Naive thymus-derived CD8-positive, alpha-beta T cell (primary cell): ENCODE measurements at places on chromosomes 4 and X.

DNA sequence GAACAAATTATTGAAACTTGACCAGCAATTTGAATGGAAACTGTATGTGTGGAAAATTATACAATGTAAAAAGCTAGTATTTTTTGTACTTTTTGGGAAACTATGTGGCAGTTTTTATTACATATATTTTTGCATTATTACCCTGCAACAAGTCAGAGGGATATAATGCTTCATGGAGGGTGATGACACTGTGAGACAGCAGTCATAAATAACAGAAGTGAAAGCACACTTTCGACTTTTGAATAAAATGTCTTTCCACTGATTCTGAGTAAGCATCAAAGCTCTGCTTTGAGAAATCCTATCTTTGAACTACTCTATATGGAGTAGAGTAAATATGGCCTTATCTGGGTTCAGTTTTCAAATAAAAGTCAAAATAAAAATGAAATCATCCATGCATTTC lies 122.6 kb upstream of the PABPC4L start:
- no peak for DNase-seq

DNA sequence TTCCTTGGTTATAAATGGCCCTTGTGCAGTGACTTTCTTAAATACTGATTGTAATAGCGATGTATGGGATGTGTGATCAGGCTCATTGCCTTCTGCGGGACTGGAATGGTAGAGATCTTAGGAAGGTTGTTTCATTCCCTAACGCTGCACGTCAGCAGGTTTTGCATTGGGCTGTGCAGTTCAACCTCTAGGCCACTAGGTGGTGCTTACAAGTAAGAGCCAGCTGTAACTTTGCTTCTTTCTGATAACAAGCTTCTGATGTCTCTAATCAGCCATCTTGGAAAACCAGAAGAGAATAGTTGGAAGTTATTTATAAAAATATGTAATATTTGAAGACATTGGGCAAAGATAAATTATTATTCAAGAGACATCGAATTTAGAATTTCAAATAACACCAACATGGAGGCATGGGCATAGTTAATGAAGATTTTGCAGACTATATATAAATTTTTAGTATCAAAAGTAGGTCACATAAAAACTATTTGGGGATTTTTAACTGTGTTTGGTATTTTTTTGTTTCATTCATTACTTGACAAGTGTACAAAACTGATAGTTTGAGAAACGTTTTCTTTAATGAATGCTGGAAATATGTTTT lies 339.7 kb upstream of the PCDH7 start:
- no peak for DNase-seq

DNA sequence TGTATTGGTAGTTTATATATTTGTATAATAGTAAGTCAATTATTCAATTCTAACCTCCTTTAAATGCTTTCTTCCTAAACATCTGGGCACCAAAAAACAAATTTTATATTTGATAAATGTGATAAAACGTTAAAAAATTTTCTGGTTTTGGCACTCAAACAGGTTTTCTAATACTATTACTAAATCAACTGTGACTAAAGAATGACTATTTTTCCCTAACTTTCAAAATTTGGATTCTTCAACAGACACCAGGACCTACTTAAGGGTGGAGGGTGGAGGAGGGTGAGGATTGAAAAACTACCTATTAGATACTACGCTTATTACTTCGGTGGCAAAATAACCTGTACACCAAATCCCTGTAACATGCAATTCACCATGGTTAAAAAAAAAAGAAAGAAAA lies 555.5 kb downstream of the IL15 start:
- no peak for DNase-seq

DNA sequence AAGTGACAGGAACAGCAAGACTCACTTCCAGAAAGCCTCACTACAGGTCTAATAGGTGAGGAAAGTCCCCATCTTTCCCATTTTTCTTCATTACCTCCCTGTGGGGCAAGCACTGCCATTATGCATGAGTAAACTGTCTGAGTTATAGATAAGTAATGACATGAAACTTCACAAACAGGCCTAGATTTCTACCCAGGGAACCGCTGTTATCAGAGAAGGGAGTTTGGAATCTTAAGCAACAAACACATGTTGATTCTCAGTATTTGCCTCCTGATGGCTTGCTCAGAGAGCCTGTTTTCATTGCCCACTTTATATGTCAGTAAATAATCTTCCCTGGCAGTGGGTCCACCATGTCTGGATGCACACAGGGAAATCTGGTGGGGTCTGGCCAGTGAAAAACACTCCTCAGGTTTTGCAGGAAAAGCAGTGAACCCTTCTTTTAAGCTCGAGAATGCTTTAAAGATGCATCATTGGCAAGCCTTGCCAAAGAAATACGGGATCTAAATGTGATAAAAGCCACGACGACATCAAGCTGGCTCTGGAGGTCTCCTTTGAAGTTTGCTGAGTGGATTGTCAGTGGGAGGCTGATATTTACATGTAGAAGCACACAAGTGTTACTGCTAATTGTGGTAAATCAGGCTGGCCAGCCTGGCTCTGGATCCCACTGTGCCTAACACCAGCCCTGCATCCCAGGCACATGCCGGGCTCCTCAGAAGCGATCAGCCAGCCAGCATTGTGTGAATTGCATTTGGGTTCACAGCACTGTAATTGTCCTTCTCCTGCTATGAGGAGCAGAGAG lies 25.2 kb downstream of the PDGFRA start:
- no peak for DNase-seq

DNA sequence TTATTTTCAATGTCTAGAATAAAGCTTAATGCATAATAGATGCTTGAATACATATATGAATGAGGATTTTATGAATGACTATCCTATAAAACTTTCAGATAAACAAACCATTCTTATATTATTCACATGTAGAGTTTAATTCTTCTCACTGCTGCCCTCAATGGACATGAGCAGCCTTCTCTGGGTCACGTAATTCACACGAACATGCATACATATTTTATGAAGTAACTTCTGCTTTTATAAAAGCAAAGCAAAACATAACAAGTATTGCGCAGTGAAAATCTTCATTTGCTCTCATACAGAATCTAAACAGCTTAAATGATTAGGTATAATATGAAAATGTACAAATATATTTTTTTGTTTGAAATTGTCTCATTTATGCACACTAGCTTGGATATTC lies 116.7 kb downstream of the TMA16 start:
- no peak for DNase-seq

- no peak for DNase-seq
These were observed 139.7 kb downstream of the EFHC2 start for GRCh38 chrX:44203791-44204190.

- no peak for DNase-seq
These were observed 16.0 kb upstream of the LSM6 start for GRCh38 chr4:146159384-146160058.

- DNase-seq: no peak
These were observed 107.2 kb downstream of the TAB3 start for GRCh38 chrX:30781711-30782444.

GRCh38 chr4:180900781-180901180 lies 1342.4 kb upstream of the TENM3 start:
- DNase-seq: no peak

DNA sequence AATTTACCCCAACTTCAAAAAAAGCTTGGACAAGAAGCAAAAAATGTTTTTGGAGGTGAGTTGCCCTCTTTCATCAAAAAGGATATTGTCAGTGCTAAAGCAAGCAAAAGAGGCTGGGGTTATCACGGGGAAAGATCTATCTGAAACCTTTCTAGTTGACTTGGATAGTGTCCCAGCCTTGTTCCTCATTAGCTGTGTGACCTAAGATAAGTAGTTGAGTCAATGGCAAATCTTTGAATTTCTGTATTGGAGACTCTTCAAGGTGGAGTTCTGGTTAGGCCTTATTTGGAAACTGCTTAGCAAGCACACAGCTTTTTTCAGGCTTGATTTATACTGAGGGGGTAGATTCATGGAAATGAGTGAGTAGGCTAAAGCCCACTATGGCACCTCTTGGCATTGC lies 271.6 kb downstream of the GRIA3 start:
- DNase-seq: no peak

DNA sequence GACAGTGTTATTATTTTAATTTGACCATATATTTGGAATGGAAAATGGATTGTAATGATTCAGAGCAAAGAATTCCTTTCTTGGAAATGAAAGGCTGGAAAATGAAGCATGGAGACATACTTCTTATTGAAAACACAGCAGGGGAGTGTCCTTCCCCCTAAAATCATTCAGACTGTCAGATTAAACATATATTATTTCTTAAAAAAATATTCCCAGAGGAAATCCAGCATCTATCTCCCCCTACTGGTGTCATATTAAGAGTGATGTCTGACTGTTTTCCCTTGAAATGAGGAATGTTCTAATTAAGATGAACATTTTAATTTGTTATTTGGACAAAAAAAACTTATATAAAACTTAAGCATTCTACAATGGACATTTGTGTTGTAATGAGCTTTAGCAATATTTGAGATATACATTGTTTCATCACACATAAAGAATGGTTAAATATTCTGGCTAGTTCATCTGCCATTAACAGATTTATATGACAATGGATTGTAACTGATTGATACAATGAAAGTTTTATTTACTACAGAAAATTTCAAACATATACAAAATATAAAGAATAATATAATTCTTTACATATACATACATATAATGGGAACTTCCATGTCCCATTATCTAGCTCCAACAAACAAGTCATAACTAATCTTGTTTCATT lies 264.6 kb downstream of the SPRY1 start:
- DNase-seq: no peak

DNA sequence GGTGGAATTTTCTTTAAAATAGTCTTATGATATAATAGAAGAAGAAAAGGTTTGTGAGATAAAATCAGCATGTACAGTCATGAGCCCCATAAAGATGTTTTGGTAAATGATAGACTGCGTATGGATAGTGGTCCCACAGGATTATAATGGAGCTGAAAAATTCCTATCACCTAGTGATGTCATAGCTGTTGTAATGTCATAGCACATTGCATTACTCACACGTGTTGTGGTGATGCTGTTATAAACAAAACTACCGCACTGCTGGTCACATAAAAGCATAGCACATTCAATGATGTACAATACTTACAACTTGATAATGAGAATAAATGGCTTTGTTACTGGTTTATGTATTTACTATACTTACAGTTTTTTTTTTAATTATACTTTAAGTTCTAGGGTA lies 715.2 kb upstream of the HTR2C start:
- no peak for DNase-seq

DNA sequence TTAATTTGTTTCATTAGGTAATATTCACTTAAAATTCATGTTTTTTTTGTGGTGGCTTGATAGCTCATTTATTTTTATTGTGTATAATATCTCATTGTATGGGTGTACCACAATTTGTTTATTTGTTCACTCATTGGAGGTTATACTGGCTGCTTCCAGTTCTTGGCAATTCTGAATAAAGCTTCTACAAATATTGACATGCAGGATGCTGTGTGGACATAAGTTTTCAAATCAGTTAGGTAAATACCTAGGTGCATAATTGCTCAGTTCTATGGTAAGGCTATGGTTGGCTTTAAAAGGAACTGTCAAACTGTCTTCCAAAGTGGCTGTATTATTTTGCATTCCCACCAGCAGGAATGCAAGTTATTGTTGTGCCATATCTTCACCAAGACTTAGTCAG lies 504.5 kb upstream of the GALNTL6 start:
- DNase-seq: no peak

- no peak for DNase-seq
These were observed 33.5 kb upstream of the ITM2A start for GRCh38 chrX:79400623-79401022.

- no peak for DNase-seq
These were observed 225.6 kb downstream of the FBXW7 start for GRCh38 chr4:152310257-152310656.

GRCh38 chrX:140508958-140509357 lies 4.1 kb upstream of the SOX3 start:
- DNase-seq: no peak

DNA sequence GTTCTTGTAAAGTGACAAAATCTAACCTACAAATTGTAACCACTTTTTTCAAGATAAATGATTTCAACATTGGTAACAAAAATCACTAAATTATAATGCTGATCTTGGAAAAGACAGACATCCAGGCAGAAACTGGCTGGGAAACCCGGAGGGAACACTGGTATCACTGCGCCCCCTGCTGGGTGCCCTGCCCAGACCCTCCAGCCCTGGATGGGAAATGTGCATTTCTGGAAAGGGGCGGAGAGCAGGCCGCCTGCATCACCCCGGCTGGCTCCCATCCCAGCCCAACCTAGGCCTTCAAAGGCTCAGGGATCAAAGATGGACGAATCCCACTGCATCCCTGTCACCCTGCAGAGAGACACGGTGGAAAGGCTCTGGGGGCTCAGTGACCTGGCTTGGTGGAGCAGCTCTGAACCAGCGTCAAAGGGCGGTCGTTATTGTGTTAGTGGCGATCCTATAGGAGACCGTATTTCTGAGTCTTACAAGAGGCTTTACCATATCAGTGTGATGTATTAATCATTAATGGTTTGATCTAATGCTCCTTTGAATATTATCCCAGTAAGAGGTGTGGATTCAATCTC lies 37.3 kb downstream of the ACOX3 start:
- peak; percentile 30 for DNase-seq

GRCh38 chrX:8939322-8939721 lies 94.6 kb downstream of the FAM9B start:
- DNase-seq: no peak

- DNase-seq: no peak
These were observed 357.1 kb upstream of the NOCT start for GRCh38 chr4:138658518-138658917.

- no peak for DNase-seq
These were observed 646 bp upstream of the SLC7A11 start for GRCh38 chr4:138242834-138243156.

- DNase-seq: peak; percentile 64
These were observed at the start of gene PRPS2 for GRCh38 chrX:12791257-12792228. Gene PRPS2, plus strand, starts transcription at chrX:12791412. Its CDS starts 86 bp downstream, at chrX:12791498.

GRCh38 chr4:73178389-73178788 lies 80.2 kb downstream of the ANKRD17 start:
- no peak for DNase-seq

GRCh38 chr4:102580463-102580842 lies 79.3 kb downstream of the NFKB1 start:
- no peak for DNase-seq

DNA sequence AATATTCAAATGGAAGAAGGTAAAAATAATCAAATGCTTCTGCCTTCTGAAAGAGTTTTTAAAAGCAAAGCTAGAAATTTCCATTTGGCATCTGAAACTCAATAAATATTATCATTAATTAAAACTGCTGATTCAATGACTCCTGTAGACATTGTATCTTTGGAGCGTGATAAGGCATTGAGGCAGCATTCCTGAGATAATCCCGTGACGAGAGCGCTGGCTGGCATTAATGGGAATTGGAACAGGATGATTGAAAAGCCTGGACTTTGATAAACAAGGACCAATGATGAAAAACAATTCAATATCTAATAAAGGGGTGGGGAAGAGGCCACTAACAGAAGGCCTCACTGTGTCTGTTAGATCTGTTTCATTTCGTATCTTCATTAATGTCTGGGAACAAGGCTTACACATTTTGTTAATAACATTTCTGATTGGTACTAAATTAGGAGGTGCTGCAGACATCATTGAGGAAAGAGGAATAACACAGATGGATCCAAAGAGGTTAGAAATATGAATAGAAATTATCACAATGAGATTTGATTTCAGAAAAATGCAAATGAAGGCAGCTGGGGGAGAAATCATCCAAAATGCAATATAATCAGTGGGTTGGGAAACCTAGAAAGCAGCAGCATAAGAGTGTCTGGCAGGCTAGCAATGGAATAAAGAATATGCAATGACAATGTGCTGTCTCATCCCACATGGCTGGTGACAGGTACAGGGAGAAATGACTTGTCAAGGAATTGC lies 102.3 kb downstream of the SCD5 start:
- DNase-seq: no peak

- DNase-seq: no peak
These were observed 523.8 kb downstream of the PPARGC1A start for GRCh38 chr4:23365871-23366556.
